SJSA1 (cell line): ENCODE measurements at places on chromosomes 5 and 9.

- DNase-seq: no peak
Measured at GRCh38 chr5:130231786-130232185, 327.5 kb downstream of the CHSY3 start.

DNA sequence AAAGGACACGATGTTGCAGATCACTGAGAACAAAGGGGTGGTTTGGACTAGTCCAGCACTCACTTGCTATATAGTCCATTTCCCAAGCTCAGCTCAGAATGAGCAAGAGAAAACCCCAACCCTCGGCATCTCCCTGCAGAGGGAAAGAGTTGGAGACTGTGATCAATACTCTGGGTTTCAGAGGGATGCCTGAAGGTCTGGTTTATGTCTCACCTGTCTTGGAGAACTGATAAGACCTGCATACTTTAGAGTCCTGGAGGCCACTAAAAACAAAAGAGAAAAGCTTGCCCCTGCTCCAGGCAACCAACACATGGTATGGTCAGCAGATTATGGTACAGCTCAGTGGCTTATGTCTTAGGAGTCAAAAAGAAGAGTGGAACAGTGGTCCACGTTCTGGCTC, 1006.9 kb downstream of the CDH9 start:
- DNase-seq: no peak

DNA sequence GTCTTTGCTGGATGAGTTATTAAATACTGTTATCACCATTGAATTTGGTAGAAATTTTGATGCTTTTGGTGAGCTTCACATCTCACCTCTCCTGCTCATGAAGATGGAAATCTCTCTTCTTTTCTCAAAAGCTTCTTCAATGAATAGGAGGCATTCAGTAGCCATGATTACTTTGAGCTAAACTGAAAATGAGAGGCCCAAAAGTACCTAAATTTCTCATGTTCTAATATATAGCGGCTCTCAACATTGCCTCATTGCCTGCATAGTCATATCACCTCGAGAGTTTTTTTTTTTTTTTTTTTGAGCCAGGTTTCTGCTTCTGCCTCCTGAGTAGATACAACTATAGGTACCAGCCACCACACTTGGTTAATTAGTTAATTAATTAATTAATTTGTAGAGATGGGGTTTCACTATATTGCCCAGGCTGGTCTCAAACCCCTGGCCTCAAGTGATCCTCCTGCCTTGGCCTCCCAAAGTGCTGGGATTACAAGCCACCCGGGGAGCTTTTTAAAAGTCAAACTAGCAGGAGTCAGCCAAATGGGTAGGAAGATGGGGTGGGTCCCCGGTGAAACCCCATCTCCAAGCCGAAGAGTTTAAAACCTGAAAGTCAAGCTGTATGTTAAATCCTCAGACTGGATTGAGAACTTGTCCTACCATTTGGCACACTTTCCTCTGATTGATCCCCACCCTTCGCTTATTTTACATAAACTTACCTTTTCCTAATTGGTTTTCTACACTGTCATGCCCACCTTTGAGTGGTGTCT, 169.0 kb downstream of the DOCK2 start:
- DNase-seq: no peak

DNA sequence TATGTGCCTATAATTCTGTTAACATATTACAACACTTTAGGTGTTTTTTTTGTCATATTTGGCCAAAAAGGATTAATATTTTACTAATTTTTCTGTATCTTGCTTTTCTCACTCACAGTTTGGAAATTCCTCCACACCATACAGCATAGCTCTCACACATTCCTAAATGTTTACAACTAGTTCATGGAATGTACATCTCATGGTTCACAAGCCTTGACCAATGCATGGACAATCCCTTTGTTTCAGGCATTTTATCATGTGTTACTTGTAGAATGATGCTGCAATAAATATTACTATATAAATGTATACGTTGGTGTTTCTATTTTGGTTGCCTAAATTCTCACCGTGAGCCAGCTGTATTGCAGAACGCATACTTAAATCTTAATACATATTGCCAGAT, 80.5 kb upstream of the SPATA31C2 start:
- no peak for DNase-seq

DNA sequence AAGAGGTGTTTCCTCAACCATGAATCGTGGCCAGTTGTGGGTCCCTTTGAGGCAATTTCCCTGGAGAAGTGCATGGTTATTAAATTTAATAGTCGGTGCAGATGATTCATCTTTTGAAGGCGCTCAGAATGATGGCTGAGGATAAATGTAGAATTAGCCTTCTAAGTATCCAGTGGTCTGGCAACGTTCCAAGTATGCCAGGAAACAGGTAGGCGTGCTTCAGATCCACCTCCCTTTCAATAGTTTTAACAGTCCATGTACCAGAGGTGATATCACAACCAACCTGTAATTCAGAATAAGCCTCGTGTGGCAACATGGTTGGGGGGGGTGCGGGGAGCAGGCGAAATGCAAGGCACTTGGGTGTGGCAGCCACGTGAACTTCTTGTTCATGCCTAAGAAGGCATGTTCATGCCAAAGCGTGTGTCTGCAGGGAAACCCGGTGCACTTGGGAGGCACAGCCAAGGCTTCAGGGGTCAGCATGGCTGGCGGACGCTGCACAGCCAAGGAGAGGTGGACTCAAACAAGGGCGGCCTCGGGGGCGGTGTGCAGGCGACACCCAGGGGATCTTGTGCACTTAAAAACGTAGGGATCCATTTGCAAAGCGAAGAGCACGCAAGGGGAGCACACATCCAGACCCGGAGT, 5.2 kb upstream of the NKD2 start:
- DNase-seq: no peak

DNA sequence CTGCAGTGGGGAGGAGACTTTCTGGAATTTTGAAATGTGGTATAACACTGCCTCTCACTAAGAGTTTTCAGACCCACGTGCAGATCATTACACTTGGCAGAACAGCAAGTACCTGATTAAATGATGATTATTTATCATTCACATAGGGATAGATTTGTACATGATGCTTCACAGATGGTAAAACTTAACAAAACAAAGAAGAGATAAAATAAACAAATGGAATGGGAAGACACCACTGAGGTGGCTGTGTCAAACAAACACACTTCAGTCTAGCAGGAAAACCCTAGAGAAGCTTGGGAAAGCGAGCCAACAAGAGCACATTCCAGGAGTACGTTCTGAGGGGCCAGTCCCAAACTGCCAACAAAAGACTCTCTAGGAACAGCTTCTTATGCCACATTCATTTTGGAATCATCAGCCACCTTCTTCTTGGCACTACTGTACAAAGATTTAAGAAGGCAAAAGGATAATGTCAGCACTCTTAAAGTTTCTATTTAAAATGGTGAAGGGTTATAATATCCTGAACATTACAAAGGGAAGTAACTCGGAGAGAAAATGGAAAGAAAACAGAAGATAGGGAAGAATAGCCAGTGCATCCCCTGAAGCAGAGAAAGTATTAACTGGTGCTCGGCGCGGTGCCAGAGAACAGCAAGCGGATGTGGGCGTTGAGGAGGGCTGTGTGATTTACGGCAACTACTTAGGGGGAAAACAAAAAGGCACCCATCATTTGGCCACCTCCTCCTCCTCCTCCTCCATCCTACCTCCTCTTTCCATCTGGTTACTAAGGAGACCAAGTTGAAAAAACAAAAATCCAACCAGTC, 1.6 kb downstream of the MED27 start:
- peak; percentile 28 for DNase-seq

DNA sequence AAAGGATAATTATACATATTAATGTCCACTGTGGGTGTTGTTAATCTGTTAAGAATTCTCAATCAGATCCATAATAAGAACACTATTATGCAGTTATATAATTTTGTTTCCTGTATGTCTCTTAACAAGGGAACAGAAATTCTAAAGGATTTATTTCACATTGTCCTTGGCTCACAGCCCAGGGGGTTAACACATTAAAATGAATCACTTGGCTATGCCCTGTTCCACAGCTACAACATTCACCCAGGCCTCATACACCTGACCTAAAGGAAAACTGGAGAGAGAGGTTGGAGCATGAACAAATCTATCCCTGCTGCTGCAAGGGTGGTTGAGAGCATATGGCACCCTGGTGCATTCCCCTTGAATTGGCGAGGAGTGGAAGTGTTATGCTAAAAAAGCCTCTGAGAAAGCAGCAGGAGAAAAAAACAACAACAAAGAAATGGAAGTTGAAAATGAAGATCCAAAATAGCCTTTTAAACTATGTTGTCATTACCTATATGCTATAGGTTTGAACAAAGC, 116.0 kb downstream of the KCNN2 start:
- no peak for DNase-seq

GRCh38 chr5:43305948-43306565, 7.2 kb downstream of the HMGCS1 start:
- peak; percentile 44 for DNase-seq

DNA sequence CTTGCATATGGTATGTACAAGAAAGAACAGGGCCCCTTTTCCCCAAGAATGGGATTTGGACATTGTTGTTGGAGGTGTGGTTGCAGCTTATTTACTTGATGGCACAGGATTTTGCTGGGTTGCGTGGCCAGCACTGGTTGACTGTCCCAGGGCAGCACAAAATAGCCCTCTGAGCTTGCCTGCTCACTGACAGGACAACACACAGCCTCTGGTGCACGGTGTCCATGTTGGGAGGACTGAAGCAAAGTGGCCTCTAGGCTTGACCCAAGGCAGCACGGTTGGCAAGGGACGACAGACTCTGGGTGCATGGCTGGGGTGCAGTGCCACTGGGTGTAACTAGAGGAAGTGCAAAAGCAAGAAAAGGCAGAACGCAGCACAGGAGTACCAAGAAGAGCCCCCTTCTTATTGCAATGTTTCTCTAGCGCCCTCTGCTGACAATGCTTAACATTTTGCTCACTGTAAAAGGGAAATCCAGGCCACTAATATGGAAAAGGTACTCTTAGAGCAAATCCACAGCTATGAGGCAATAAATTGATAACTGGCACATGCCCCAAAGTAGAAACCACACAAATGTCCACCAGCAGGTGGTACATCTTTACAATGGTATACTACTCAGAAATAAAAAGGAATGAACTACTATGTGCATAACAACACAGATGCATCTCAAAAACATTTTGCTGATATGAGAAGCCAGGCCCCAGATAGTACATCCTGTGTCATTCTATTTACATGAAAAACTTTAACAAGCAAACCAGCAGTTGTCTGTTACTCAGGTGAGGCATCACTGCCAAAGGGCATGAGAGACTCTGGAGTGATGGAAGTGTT, 47.4 kb upstream of the BARX1 start:
- DNase-seq: no peak

DNA sequence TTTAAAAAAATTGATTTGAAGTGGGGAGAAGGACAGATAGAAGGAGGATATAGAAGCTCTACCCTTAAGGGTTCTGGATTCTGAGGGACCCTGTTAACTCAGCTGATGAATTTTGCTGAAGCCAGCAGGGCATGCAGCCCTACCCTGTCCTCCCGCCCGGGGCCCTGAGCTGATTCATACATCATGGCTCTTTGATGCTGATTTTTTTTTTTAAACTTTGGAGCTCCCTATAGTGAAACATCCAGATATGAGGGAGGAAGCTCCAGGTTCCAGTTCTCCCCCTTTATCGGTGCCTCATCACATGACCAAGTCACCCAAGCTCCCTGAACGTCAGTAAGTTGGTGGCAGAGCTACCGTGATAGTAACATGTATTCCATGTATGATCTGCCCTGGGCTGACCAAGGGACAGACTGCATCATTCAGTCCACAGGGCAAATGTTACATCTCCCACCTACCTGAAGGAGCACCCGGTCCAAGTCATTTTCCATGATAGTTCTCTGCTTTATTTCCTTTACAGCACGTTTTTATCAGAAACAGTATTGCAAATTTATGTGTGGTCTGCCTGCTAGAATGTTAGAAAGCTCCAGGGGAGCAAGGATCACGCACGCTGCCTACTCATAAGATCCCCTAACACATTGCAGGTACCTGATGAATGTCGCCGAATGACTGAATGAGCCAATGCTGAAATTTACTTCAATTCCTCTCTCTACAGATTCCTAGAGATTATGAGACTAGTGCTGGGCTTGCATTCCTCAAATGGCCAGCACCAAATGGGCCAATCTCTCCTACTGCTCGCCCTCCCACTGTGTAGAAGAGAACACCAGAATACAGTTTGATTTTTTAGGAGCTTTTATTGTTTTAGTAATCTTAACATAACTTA, 25.9 kb downstream of the SPARC start:
- DNase-seq: peak; percentile 80

DNA sequence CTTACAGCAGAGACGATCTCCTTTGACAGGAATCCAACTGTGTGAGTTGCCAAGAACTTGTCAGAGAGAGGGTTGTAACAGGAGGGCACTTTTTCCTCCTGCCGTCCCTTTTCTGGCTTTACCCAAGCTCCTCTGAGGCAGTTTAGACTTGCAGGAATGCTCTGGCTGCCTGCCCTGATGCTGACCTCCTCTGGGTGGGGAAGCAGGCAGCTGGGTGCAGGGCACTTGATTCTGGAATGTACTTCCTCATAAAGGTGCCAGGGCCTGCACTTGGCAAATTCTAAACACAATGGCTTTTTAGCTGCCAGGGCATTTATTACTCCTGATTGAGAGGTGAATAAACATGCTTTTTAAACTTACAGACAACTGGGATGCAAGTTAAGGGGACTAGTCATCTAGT, 190.4 kb downstream of the EPB41L4A start:
- no peak for DNase-seq

DNA sequence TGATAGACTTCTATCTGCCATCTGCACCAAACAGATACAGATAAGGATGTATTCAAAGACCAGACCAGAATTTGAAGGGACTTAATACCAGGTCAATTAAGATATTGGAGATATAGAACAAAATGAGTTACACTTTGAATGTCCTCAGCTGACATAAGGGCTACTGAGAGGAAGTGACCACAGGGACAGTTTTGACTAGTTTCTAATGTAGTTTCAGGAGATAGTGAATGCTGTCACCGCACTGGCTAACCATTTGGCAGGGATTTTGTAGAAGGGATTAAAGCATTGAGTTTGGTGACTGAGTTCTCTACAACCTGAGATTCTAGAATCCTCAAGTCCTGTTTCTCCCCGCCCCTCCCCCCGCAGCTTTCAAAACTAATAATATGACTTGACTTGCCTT, 22.7 kb downstream of the CCNH start:
- DNase-seq: no peak

GRCh38 chr9:137352511-137353222, 50.6 kb upstream of the NRARP start:
- DNase-seq: no peak

GRCh38 chr5:10219068-10219467, 30.6 kb downstream of the ATPSCKMT start:
- no peak for DNase-seq

GRCh38 chr5:67537439-67538148, 341.0 kb upstream of the CD180 start:
- DNase-seq: no peak

GRCh38 chr9:119157196-119157595, 212.0 kb downstream of the BRINP1 start:
- DNase-seq: no peak
